Eye (tissue), 1 donor: ENCODE measurements at places on chromosomes 12 and 14.

GRCh38 chr12:1972260-1972659 lies 32.0 kb downstream of the DCP1B start:
- no peak for DNase-seq

GRCh38 chr12:81350309-81350708 lies 272.4 kb downstream of the ACSS3 start:
- peak; percentile 11 for DNase-seq

DNA sequence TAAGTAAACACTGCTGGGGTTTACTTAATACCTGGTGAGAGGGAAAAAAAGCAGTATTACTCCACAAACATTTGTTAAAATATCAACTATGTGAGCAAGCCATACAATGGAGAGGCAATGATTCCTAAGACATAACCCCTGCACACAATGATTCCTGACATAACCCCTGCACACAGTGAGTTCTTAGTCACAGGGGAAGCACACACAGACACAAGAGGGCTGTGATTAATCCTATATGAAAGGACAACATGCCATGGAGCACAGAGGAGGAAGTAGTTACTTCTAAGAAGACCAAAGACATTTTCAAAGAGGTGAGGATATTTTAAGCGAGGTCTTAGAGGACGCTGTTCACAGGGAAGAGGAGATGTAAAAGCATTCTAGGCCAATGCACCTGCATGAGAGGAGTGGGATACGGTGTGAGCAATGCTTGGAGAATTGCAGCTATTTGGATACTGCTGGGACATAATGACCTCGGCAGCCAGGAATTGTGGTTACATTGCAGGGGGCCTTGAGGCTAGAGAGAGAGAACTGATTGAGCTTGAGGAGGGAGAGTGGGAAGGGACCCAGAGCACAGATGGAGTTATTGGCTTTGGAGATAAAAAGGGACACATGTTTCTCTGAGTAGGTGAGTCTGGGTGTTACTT lies 211.9 kb downstream of the APAF1 start:
- DNase-seq: no peak

GRCh38 chr14:34569750-34570149 lies 30.2 kb upstream of the EAPP start:
- DNase-seq: no peak

DNA sequence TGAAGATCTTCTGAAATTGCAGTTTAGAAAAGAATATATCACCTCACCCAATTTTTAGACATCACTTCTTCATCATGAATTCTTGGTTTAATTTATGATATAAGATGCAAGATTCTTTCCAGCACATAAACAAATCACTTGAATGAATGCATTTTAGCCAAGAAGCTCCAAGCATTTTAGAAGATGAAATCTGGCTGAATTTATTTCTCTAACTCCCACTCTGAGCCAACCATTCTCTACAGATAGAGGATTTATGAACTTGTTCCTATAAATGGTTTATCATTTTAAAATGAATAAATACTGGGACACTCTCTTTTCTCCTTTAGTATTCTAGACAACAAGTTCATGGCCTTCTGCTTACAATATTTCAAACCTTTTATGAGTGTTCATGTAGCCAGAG lies 71.7 kb downstream of the GRIP1 start:
- DNase-seq: no peak
